ENCODE measurements at places on chromosomes 16 and 17.

GRCh38 chr17:38653679-38654078 lies 21.1 kb downstream of the EPOP start:
- no peak for DNase-seq

DNA sequence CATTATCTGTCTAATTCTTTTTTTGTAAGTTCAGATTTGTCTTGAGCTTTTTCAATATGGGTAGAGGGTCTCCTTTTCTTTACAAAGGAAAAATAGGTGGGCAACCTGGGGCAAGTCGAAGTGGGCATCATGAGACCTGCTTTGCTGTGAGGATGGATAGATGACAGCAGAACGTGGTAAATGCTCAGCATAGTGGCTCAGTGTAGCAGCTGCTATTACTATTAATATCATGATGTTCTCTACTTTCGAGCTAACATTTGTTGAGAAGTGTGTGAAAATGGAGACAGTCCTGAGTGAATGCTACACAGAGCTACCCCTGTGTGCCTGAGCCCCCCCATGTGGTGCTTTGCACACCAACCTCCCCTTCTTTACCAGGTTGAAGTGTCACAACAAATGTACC lies 39.0 kb upstream of the LGALS9 start:
- DNase-seq, result no peak

DNA sequence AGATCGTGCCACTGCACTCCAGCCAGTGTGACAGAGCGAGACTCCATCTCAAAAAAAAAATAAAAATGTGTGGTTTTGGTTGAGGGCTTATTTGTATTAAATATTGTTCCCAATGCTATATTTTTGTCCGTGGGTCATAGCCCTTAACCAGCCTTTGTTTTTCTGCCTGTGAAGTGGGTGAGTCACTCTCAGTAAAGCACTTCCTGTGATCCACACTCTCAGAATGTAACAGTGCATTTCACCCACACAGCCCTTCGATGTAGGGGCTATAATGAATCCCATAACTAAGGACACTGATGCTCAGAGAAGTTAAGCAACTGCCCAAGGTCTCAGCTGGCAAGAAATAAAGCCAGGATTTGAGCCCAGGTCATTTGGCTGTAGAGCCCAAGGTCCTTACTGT lies 34.7 kb upstream of the POLR3E start:
- DNase-seq, result no peak

DNA sequence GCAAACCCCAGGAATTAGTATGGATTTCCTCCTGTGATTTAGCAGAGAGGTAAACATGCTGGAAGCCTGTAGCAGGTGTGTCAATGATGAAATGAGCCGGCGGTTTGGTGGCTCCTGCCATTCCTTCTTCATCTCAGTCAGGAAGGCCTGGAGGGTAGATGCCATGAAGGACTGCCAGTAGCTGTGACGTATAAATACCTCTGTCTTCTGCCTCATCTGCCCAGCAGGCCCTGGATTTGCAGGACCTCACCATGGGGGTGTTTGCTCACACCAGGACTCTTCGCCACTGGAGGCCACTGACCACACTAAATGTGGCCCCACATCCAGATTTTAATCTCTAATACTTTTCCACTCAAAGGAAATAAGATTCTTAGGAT lies 16.1 kb upstream of the SLC4A1 start:
- no peak for DNase-seq

DNA sequence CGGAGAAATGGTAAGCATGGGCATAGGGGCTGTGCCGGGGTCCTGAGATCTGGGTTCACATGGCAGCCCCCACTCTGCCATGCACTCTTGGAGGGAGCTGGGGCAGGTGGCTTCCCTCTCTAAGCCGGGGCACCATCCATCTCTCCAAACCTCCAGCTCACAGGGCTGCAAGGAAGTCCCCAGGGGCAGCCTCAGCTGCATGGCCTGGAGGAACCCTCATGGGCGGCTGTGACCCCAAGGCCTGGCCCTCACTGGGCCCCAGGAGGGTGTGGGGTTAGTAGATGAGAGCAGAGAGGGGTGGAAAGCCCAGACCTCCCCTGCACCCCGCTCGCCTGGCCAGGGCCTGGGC lies 2.6 kb downstream of the CTRB2 start:
- DNase-seq, result no peak

- no peak for DNase-seq
Measured at GRCh38 chr17:49551221-49552069, 24.2 kb upstream of the NXPH3 start.

DNA sequence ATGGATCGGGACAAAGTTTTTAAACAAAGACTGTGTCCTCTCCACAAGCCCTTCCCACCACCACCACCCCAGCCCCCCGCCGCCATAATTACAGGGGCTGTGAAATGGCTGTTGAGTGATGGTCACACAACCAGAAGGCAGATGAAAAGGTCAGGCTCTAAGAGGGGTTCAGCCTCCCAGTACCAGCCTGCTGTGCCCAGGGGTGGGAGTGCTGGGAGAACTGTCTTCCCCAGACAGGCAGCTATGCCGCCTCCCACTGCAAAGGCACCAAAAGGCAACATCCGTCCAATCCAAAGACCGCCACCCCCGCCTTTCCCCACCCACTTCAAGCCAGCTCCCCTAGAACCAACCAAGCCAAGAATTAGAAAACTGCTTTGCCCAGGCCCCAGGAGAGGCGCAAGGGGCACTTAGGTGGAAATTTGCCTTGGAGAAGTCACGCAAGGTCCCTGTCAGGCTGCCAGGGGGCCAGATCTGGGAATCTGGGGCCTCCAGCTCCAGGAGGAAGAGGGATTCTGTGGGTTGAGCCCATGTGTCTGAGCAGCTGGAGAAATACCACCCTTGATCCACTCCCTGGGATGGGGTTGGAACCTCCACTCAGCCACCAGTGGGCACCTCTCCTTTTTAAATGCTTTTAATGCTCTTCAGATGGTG lies 14.4 kb downstream of the CARHSP1 start:
- no peak for DNase-seq

- no peak for DNase-seq
Measured at GRCh38 chr17:45290269-45290765, 26.5 kb downstream of the MAP3K14 start.

DNA sequence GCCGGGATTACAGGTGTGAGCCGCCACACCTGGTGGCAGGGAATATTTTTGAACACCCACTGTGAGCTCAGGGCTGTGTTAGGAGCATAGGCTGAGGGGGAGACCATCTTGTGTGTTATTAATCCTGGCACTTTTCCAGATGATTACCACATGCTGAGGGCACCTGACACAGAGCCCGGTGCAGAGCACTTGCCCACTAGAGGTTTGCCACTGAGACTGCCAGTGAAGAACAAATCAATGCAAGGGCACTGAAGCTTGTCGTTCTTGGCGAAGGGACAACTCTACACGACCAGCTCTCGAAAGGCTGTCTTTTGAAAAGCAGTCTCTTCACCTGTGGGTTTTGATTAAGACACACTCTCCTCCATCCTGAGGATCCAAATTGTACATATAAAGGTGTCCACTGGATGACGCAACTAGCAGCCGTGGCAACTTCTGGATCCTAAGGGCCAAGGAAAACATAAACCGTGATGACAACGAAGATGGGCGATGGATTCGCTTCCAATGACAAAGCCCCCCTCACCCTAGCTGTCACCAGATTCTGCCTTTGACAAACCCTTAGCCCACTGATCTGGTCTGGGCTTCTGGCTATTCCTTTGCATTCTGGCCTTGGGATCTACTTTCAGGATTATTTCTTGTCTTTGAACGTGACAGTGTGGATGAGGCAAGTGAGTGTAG lies 28.7 kb downstream of the WIPI1 start:
- DNase-seq, result no peak

DNA sequence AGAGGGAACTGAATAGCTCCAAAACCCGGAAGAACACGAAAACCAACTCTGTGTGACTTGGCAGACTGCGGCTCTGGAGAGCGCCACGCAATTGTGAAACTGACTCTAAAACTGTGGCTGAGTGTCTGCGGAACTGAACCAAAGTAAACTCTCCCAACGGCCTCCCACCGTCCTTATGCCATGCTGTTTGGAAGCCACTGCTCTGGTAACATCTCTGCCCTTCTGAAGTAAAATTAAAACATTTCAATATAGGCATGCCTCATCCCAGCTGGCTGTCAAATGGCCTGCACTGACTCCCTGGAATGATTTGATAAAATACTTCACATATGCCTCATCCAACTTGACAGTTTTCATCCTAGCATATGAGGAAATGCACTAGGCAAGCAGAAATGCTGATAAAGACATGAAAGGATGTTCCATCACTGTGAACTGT lies 70.2 kb downstream of the PARN start:
- no peak for DNase-seq

DNA sequence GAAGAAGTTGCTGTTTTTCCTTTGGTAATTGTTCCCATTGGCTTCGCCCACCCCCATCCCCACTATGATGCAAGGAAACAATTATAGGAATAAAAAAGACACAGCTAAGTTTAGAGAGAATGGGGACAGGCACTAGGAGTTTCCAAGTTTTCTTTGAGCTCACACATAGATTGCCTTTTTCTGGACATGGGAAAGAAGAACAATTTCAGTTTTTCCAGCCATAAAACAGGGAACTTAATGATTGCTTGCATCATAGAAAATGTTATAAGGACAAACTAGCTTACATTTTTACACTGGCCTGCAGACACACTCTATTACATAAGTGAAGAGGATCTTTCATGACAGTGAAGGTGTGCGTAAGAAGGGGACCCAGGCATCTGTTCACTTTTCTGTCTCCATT lies 142.3 kb upstream of the ZFHX3 start:
- DNase-seq, result no peak

GRCh38 chr16:5041600-5042133 lies 7.9 kb upstream of the NAGPA start:
- DNase-seq, result no peak

GRCh38 chr17:50902372-50903353 lies 36.5 kb upstream of the TOB1 start:
- DNase-seq, result no peak

DNA sequence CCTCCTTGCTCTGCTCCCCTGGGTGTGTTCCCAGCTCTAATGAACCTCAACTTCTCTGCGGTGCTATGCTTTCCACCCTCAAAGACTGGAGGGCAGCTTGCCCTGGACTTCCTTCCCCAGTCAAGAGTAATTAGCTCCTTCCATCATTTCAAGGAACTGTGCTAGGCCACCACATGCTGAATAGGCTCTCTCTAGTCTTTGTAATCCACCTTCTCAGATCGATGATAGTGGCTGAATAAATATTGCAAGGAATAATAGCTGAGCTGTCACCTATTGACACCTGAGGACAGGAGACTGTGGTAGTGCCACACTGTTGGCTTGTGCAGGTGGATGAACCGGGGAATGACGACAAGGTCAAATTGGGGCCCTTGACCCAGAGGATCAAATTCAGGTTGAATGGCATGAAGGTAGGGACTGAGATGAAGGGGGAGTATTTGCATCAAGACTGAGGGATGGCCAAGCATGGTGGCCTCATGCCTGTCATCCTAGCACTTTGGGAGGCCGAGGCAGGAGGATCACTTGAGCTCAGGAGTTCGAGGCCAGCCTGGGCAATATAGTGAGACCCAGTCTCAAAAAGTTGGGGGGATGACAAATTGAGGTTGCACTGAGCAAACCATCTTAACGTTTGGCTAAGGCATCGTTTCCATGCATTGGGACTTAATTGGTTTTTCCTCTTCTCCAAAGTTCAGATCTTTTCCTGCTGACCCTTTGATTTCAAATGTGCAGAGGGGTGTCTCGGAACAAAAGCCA lies 18.8 kb upstream of the SLC5A11 start:
- no peak for DNase-seq

DNA sequence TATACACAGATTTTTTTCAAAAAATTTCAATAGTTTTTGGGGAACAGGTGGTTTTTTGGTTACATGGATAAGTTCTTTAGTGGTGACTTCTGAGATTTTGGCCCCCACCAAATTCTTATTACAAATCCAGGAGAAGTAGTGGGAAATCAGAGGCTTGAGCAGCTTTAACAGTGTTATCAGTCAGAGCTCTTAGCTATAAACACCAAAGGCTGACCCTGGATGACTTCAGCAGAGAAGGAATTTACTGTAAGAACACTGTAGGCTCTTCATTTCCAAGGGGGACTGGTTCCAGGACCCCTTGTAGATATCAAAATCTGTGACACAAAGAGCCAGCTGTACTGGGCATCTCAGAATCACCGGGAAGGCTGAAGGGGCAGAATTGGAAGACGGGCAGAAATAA lies 17.8 kb downstream of the MPHOSPH6 start:
- DNase-seq, result no peak

DNA sequence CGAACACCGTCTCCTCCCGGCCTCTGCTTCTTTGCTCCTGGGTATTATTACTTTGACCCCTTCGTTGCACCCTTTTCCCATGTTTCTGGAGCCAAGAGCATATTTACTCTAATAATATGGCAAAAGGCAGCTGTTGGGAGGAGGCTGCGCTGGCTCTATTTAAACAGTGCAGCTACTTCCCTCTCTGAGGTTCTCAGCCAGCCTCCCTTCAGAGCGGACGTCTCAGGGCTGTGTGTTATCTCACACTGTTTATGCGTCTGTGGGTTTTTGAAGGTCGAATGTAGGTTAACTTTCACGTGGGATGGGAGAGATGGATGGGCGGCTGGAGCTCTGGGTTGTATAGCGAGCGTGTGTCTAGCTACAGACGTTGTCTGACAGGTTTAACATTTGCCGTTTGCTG lies 45.3 kb downstream of the COX4I1 start:
- DNase-seq, result no peak

- no peak for DNase-seq
Measured at GRCh38 chr17:65193716-65194293, 56.6 kb downstream of the RGS9 start.
